Right renal cortex interstitium (tissue), 3 donors: ENCODE measurements at places on chromosomes 5 and 9.

DNA sequence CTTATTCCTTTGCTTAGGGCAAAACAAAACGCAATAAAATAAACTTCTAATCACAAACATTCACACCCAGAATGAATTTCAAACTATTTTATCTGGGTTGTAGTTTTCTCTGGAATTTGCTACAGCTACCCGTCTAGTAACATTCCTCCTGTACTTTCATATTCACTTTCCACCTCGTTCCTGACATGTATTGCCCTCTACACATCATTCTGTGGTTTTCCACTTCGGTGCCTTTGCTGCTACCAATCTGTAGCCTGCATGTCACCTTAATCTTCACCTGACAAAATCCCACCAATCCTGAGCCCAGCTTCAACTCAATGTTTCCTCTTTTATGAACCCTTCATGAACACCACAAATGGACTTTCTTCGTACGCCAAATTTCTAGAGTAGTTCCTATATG is 694.1 kb upstream of the C9orf72 start:
- DNase-seq = no peak

DNA sequence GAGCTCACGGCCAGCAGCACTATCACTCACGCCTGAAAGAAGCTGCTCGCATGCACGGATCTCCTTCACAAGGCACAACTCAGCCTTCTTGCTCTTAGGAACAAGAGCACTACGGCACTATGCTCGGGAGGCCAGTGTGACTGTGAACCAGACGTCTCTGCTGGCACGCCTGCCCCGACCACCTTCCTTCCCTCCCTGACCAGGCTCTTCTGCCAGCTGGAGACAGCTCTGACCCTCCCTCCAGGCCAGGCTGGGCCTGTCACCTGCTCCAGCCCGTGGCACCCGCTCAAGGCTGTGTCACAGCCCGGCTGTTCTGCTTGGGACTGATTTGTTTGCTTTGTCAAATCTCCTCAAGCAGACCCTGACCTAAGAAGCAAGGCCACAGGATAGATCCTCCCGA is 7.0 kb downstream of the TBC1D9B start:
- DNase-seq = no peak

DNA sequence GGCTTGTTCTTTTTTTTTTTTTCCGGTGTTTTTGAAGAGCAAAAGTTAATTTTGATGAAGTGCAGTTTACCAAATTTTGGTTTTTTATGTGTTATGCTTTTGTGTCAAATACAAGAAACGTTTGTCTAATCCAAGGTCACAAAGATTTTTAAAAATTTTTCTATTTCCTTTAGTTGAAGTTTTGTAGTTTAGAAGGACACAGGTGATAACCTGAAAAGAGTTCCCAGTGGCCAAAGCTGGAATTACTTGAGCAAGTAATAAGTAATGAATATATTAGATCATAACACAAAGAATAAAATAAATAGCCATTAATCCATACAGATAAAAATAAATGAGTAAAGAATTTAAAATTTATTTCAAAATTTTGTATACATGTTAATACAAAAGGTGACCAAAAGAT is 71.5 kb downstream of the FCHO2 start:
- DNase-seq = no peak

- no peak for DNase-seq
Measured at GRCh38 chr9:68428481-68428880, 72.1 kb downstream of the PGM5 start.

DNA sequence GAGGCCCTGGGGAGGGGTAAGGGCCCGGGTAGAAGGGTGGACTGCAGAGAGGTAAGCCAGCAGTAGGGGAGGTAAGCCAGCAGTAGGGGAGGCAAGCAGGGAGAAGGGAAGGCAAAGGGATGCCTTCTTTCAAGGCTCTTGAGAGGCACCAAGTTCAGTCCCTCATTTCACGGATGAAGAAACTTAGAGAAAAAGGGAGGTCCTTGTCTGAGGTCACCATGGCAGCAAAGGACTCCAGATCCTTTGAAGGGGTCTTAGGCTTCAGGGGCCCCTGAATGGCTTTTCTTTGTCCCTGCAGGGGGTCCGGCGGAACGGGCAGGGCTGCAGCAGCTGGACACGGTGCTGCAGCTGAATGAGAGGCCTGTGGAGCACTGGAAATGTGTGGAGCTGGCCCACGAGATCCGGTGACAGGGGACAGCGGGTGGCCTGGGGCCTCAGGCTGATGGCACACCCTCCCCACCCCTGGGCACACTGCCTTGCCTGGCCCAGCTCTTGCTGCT is 42.6 kb downstream of the RGS3 start:
- DNase-seq = no peak
